Activated naive CD4-positive, alpha-beta T cell (primary cell): ENCODE measurements at places on chromosomes 2 and 18.

DNA sequence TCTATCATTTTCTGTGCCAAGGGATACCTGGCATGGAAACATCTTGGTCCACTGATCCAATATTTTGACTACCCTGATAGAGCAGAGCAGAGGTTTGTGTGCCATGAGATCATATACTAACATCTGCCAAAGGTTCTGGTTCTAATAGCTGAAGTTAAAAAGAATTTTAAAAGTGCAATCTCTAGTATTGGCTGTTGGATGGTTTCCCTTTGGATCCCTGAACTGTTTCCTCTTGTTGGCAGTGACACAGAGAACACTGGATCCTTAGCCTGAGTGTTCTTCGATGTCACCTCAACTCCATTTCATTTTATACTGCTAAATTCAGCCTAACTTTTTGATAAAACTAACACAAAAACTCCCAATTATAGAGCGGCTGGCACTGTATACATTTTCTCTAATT, 169.3 kb upstream of the FBXO11 start:
- DNase-seq = no peak

DNA sequence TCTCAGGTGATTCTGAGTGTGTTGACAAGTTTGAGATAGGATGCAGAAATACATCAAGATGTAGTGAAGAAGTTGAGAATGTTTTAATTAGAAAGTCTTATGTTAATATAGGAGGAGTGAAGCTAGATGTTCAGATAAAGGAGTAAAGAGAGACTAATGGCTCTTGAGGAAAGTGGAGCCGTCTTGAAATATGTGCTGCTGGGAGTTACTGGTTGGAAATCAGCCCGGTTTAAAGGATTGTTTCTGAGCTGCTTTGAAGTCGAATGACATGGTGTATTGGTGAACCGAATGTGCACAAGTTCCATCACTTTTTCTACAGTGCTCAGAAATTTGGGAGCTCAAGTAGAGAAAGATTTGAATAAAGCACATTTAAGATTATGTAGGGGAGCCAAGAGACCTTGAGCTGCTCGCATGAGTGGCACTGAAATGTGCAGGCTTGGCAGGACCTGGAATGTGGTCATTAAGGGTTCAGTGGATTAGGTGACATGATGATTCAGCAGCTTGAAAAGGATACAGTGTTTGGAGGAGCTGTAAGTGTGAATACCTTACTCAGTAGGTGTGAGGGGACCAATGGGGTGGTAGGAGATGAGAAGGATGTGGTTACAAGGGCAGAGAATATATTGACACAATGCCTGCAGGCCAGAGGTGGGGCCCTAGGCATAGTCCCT, 68.6 kb downstream of the CAB39 start:
- no peak for DNase-seq

DNA sequence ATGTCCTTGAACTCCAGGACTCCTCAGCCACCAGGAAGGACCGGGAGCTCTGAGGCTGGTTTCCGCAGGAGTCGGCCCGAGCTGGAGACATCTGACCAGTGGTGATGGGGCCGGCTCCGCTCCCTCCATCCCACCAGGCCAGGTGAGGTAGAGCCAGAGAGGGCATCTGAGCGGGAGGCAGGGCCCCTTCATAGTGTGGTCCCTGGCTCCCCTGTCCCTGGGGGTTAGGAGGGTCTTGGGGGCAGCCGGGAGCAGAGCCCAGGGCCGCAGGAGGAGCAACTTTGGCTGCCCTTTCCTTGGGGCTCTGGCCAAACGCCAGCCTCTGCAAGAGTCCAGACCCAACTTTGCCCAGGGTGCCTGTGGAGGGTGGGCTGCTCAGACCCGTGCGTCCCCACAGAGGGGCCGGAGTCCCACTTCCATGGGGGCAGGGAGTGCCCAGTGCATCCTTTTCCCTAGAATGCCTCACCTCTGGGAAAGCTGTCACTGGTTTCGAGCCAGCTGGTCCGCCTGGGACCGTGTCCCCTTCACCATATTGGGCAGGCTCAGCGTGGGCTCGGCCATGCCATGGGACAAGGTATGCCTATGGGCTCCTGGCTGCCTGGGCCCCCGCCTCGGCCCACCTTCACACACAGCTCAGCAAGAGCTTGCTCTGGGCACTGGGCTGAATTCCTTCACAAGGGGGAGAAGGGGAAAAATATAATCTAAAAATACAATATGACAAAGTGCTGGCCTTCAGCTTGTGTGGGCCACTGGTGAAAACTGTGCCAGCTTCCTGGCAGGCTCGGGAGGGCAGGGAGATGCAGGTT, 148.6 kb downstream of the TWIST2 start:
- no peak for DNase-seq

DNA sequence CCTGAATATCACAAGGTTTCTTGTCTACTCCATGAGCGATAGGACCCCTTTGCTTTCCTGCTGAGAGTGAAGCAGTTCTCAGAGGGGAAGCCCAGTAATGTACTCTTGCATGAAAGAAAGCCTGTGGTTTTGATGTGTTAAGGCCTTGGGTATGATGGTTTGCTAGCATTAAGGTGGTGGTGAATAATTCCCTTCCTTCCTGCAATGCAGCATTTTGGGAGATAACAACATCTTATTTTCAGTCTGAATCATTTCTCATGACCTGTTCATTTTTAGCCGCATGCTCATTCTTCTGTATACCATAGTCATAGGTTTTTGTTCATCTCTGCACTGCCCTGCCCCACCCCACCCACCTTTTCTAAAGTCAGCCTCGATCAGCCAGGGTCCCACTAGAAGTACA, 66.2 kb downstream of the HNMT start:
- no peak for DNase-seq
